Thymus (tissue), 14 donors: ENCODE measurements at places on chromosomes 1 and 21.

- DNase-seq: no peak
Measured at GRCh38 chr1:223216074-223216473, 73.0 kb upstream of the TLR5 start.

DNA sequence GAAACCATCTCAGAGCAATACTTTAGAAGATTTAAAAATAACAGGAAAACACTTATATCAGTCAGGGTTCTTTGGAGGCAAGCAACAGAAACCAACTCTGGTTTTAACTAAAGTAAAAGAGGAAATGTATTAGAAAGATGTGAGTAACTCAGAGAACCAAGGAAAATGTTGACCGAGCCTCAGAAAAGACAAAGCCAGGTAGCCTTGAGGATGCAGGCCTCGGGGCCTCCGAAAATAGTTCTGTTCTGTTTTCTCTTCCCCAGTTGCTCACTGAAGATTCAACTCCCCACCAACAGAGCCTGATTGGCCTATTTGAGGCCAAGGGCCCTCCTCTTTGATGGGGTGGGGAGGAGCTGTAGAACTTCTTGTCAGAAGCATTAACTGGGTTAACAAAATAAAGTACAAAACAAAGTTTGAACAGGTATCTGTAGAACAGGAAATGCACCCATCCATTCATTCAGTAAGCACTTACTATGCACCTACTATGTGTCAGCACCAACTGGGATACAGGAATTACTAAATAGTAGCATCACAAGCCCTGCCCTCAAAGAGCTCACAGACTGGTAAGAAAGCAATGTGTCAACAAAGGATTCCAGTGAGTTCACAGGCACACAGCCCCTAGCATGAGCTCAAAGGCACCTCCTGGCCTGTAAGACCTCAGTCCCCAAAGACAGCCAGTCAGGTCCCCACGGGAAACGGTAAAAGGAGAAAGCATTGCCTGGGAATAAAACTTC lies 12.6 kb downstream of the SLAMF8 start:
- no peak for DNase-seq

DNA sequence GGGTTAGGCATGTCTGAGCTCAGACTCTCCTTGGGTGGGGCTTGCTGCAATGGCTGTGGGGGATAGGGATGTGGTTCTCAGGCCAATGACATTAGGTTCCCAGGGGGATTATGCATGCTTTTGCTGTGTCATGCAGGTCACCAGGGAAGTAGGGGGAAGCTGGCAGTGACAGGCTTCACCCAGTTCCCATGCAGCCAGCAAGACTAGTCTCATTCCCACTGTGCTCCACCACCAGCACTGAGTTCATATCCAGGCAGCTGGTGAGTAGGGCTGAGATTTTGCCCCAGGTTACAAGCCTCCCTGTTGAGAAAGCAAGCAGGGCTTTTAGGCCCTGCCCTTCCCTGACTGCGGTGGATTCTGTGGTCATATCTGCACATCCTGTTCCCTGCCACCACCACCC lies 32.1 kb upstream of the PLA2G5 start:
- no peak for DNase-seq

GRCh38 chr1:56423716-56424115 lies 155.6 kb downstream of the PLPP3 start:
- no peak for DNase-seq

DNA sequence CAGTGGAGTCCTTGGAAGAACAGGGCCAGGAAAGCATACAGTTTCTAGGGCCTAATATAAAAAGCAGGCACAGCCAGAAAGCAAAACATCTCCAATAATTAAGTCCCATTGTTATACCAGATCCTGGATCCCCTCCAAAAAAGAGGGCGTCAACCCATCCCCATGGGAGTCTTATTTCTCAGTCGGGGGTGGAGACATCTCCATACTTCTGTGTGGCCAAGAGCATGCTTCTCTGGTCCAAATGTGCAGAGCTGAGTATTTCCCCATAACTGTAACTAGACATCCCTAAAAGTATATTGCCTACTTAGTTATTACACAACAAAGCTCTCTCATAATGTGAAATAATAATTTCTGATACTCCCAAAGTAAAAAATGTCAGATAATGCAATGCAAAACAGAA lies 104.2 kb upstream of the SOX13 start:
- DNase-seq: no peak

DNA sequence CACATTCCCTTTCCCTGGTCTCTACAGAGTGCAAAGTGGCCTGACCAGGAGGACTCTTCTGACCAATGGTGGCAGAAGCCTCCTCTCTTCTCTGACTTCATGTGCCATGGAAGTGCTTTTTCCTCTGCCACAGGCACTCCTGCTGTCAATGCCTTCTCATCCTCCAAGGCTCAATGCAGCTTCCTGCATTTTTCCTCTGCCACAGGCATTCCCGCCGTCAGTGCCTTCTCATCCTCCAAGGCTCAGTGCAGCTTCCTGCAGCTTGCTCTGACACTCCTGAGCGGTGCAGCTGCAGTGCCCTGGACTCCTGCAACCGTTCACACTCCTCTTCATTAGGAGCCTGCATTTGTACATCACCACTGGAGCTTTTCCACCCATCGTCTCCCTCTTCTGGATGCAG lies 4.7 kb upstream of the ADARB1 start:
- DNase-seq: no peak

- DNase-seq: no peak
Measured at GRCh38 chr1:102970496-102971078, 137.7 kb downstream of the COL11A1 start.

DNA sequence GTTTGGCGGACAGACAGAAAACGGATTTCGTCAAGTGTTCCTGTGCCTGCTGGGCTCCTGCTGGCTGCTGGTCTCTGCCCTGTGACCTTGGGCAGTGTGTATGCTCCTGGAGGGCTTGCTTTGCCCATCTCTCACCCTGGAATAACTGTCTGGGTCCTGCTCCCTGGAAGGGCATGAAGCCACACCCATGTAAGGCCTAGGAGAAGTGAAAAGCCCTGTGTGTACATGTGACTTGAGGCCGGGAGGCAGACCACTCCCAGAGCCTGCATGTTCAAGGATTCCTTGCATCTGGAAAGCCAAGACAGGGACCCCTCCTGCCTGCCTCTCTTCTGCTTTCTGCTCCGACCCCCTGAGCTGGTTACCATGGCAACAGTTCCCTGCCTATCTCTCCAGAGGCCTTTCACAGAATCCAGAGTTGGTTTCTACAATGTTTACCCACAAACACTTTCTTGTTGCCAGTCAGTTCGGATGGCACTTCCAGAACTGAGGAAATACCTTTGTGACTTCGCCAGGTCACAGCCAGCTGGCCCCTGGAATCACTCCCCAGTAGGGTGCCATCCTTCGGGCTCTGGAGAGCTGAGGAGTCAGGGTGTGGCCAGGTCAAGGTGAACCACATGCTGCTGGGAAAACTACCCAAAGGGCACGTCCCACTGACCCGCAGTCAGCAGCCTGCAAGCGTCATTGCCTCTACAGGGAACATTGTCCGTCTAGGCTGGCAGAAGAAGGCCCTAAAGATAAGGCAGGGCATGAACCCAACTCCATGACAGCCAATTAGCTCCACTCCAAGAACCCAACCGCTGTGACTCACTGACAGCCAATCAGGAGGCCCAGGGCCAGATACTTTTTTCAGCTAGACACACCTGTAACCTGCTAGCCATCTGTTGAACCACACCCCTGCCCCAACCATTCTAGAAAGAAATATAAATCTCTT lies 14.7 kb upstream of the GPR37L1 start:
- no peak for DNase-seq

DNA sequence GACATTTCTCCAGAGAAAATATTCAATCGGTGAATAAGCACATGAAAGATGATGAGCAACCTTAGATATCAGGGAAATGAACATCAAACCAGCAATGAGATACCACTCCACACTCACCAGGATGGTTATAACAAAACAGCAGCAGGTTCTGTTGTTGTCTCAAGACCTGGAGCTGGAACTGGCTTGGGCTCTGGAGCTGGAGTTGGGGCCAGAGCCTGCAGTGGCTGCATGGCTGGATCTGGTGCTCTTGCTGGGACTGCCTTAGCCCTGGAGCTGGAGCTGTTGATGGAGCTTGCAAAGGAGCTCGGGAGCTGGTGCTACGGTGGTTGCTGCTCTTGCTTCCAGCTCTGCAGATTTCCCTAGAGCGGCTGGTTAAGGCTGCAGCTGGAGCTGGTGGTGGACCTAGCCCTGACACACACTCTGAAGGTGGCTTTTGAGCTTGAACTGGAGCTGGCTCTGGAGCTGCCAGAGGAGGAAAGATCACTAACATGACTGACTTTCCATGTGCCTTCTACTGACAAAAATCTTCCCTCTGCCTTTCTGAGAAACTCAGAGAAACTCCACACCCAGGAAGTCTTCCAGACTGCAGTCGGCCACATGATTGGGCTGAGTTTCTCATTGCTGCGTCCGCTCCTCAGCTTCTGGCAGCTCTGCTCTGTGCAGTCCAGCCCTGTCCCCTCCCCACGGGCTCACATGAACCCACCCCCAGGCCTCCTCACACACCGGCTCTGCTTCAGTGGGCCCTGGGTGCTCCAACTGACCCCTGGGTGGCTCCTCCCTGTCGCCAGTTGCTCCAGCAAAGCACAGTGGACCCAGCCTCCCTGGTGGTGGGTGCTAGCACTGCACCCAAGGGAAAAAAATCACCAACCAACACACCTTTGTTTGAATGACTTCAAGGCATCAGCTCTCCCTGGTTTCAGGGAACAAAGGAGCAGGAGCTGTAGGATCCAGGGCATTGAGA lies 139.1 kb upstream of the FMN2 start:
- no peak for DNase-seq

GRCh38 chr1:214280386-214281020 lies 456 bp upstream of the SMYD2 start:
- DNase-seq: no peak

DNA sequence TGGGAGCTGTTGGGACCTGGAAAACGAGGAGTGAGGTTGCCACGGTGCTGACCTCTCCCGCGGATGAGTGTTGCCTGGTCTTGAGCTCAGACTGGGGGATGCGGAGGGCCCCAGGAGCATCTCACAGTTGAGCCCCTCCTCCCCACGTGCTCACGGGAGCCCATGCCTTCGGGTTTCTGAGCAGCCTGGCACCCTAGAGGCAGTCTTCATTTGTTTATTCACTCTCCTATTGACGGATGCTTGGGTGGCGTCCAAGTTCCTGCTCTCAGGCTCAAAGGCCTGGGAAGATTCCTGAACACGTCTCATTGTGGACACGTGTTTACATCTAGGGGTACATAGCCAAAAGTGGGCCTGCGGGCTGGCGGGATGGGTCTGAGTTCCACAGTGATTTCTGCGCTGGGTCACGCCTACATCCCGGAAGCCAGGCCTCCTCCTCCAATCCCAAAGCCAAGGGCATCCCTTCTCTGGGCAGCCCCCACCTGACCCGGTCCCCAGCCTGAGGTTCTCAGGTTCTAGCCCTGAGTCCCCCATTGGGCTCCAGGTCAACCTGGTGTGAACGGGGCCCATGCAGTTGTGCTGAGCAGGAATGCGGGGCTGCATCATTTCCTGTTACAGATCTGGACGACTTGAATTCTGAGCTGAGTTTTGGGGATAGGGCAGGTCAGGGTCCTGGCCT lies 14.7 kb downstream of the WNT3A start:
- DNase-seq: no peak

DNA sequence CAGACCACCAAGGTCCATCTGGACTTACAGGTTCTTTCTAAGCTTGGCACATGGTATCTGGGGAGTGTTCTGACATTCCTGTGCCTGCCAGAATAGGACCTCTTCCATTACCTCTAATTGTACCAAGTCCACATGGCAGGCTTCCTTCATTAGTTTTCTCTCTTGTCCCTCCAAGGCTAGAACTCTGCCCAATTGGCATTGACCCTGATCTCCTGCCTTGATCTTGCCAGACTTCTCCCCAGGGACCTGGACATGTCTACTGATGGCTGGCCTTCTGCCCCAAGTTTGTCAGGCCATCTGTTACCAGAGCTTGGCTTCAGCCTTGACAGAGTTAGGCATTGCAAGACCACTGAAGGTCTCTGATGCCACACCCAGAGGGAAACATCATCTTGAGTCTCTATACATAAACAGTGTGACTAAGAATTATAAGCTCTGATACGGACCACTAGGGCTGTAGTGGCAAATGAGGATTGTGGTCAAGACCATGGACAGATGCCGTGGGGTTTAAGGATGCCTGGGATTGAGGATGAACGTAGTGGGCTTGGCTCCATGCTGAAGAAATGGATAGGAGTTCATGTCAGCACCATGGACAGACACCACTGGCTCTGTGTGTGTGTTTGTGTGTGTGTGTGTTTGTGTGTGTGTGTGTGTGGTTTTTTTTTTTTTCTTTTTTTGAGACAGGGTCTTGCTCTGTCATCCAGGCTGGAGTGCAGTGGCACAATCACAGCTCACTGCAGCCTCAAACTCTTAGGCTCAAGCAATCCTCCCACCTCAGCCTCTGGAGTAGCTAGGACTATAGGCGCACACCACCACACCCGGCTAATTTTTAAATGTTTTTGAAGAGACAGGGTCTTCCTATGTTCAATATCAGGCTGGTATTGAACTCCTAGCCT lies 19.5 kb upstream of the PSMB2 start:
- no peak for DNase-seq

GRCh38 chr1:235278233-235278914 lies 49.6 kb downstream of the ARID4B start:
- DNase-seq: no peak

GRCh38 chr1:227192163-227192562 lies 126.1 kb downstream of the CDC42BPA start:
- no peak for DNase-seq

DNA sequence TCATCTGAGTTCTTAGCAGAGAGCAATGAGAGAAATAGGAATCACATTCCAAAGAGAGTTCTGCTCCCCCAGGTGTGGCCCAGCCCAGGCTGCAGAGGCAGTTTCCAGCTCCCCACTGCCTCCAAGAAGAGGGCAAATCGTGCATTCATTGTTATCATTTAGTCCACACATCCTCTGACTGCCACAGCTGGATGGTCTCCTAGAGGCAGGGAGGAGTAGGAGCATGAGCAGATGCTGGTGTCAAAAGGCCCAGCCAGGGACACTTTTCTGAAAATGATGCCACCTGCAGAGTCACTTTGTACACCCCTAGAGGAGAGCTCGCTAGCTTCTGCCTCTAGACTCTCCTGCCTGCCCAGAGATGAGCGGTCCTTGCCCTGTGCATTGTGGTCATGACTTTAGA lies 33.6 kb upstream of the GNPAT start:
- DNase-seq: no peak

GRCh38 chr1:178953538-178954324 lies 72.0 kb upstream of the FAM20B start:
- DNase-seq: no peak

DNA sequence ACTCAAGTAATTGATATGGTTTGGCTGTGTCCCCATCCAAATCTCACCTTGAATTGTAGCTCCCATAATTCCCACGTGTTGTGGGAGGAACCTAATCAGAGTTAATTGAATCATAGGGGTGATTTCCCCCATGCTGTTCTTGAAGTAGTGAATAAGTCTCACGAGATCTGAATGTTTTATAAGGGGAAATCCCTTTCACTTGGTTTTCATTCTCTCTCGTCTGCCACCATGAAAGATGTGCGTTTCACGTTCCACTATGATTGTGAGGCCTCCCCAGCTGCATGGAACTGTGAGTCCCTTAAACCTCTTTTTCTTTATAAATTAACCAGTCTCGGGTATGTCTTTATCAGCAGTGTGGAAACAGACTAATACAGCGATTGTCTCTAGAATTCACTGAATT lies 135.4 kb downstream of the BACH1 start:
- DNase-seq: no peak
